ENCODE measurements at places on chromosomes 16 and 17. TPM values are rescaled to one million over a fixed set of nuclear protein-coding genes. Genes with fewer than 3 reads are reported as not detected.
A peak's percentile ranks its signal among the peaks of the same experiment; 100 is the strongest.

The GALR2 gene
- total RNA-seq = not detected

The AOC2 gene
- 1.4 TPM for total RNA-seq

The LLGL2 gene
- 14.4 TPM for total RNA-seq

The PRSS22 gene
- total RNA-seq = not detected

The KCNJ18 gene
- total RNA-seq = not detected

The CLEC10A gene
- not detected for total RNA-seq

DNA sequence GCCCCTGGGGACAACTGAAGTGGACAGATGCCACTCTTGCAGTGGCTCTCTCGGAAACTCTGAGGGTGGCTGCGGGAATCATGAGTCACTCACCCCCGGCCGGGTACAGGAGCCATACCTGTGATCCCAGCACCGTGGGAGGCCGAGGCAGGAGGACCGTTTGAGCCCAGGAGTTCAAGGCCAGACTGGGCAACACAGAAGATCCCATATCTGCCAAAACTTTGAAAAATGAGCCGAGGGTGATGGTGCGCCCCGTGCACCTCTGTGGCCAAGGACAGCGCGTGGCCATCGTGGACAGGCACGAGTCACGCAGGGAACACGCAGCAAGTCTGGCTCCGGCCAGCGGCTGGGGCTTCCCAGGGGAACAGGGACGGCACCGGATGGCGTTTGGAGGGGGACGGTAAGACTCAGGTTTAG is 41.3 kb upstream of the ZC3H18 start:
- DNase-seq = no peak

GRCh38 chr17:56785405-56785804 is 48.3 kb downstream of the C17orf67 start:
- DNase-seq = no peak

GRCh38 chr16:48999508-48999907 is 282.1 kb downstream of the CBLN1 start:
- no peak for DNase-seq

DNA sequence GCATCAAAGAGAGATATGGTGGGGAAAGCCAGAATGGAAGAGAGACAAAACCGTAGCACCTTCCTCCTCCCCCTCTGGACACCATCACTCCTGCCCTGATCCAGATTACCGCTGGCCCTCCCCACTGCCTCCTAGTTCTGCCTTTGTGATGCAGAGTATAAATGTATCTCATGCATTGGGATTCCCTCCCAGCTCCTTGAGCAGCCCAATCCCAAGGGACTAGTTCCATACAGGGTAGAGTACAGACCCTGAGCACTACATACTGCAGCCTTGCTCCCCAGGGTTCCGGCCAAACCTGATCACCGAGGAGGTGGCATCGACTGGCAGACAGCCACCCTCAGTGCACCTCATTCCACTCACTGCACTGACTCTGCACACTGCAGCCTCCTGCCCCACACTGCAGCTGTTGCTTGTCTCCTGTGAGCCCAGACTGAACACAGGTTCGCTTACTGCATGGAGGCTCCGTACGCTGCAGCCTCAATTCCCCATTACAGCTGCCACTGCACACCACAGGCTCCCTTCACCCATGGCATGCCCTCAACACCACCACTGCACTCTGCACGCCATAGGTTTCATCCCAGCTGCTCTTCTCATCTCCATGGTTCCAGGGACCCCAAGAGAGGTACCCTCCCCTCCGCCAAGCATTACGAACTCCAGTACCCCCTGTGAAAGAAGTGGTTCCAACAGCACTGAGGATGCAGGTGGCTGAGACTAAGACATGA is 1.7 kb upstream of the THRA start:
- DNase-seq = no peak

DNA sequence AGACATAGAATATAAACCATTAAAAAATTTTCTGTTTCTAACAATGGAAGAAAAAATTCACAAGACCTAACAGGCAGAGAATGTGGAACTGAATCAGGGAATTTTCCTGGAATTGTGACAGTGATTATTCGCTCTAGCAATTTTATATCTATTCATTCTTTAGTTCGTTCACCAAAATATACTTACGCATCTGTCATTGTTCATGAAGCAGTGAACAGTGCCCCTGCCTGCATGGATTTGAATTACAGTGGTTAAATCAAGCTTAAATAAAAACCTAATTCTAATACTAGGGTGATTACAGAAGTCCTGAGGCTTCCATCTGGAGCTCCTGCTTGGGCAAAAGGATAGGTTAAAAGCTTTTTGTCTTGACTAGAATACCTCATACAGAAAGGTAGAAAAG is 48.6 kb downstream of the ABCA8 start:
- DNase-seq = peak; percentile 48

GRCh38 chr17:64081802-64082799 is 47.8 kb downstream of the ERN1 start:
- DNase-seq = peak; percentile 28
